ENCODE measurements at places on chromosomes 2 and 18.
A peak's percentile ranks its signal among the peaks of the same experiment; 100 is the strongest.

- no peak for DNase-seq
These were observed 180.3 kb upstream of the PKDCC start for GRCh38 chr2:41867553-41867952.

GRCh38 chr2:224263571-224264043, 138.3 kb downstream of the FAM124B start:
- DNase-seq = no peak

- DNase-seq = peak; percentile 78
These were observed 5.7 kb downstream of the PTMA start for GRCh38 chr2:231713730-231714638.

DNA sequence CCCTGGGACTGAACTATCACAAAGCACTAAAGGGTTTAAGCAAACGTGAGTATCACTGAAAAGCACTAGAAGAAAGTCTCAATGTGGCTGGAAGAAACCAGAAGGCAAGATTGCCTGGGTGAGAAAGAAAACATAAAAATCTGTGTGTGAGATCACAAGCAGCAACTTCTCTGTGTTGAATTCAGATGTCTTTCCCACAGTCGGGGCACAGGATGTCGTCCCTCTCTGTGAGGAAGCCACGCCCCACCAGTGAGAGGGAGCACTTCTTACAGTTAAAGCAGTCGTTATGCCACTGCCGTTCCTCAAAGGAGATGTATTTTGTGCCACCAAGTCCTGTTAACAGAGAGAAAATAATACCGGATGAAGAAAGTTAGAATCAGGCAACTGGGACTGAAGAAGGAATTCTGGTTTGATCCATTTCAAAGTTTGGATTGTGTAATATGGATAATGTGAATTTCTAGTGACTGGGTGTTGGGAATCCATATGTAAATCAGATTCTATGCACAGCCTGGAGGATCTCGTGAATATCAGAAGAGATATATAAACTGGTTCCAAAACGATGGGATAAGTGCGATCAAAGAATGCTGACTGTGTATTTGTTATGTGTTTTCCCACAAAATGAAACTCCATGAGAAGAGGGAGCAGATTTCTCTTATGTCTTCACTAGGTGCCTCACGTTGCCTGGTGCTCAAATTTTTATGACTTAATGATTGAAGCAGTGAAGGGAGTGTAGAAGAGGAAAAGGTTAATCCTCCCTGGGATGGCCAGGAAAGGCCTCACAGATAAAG, 24.0 kb downstream of the C2orf49 start:
- no peak for DNase-seq

DNA sequence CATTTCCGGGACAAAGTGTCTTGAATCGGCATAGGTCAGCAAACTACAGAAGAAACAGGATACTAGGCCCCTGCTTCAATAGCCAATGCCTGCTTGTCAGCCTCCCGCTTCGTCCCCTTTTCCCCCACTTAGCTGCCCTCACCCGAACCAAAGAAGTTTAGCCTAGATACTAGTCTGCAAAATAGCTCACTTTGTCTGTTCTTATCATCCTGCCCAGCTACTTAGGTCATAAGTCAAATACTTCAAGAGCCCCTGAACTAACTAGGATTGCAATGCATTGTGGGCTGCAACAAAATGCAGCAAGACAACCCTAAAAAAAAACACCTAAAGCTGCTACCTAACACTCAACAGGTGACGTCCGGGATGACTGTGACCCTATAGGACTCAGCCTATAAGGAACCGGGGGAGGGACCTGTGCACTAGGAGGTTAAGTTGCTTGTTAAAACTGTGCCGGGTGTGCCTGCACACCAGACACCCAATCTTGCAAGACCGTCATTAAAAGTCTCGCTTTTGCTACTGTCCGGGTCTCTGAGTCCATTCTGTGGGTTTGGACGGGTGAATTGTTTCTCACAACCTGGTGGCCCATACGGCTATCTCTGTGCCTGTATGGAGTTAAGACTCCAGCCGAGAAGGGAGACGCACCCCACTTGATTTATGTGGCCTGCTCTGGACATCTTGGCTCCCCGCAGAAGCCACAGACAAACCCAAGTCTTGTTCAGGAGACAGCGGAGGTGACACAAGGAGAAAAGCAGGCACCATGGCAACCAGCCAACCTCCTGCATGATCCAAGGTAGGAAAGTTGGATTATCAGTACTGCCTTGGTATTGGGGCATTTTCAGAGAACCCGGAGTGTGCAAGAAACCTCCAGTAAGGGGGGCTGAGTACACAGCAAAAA, 105.9 kb downstream of the HIBCH start:
- DNase-seq = no peak

GRCh38 chr2:138744713-138745112, 35.5 kb downstream of the NXPH2 start:
- no peak for DNase-seq

GRCh38 chr2:127084611-127085316, 22.2 kb downstream of the BIN1 start:
- no peak for DNase-seq

DNA sequence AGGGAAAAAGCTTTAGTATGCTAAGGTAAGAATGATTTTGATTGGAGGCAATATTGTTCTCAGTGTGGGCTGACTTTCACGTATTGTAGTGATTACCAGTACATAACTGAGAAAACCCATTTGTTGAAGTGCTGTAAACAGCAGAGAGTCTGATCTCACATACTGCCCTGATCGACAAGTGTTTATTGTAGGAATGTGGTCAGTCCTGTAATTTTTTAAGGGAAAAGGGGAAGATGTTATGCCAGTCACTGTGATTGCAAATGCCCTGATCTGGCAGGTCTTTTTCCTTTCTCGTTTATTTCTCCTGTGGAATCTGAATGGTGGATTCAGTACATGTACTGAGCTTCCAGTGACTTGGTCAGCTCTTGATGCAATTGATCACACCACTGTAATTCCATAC, 11.5 kb downstream of the SPATS2L start:
- no peak for DNase-seq

DNA sequence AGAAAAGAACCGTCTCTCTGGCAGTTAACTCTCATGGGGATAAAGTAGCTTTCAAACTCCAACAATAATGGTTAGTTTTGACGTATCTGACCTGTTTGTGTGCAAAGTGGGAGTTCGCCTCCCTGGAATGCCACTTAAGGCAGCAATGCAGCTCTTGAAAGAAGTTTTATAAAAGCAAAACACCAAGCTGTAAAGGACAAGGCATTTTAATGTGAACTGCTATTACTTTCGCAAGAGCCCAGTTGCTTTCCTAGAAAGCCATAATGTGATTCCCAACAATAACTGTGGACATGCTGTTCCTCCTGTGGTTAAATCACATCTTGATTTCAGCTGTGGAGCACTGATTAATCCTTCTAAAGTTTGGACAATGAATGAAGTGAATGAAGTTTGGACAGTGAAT, 303.7 kb downstream of the PTPRM start:
- DNase-seq = no peak

DNA sequence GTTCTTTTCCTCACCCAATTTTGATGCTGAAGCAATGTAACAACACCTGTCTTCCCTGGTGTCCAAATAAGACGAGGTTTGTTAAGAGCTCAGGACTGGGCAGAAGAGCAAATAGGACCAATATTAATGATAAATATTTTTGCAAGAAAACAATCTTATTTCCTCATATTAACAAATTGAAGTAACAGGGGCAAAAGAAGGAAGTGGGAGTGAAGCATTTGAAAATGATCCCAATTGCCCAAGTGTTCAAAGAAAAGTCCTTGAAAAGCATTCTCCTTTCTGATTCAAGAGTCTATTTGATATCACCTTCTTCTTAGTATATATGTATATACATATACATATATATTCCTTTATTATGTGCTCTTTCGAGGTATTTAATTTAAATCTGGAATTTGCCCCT, 418.8 kb downstream of the ARHGAP15 start:
- no peak for DNase-seq

GRCh38 chr2:12773586-12774394, 57.1 kb downstream of the TRIB2 start:
- no peak for DNase-seq

DNA sequence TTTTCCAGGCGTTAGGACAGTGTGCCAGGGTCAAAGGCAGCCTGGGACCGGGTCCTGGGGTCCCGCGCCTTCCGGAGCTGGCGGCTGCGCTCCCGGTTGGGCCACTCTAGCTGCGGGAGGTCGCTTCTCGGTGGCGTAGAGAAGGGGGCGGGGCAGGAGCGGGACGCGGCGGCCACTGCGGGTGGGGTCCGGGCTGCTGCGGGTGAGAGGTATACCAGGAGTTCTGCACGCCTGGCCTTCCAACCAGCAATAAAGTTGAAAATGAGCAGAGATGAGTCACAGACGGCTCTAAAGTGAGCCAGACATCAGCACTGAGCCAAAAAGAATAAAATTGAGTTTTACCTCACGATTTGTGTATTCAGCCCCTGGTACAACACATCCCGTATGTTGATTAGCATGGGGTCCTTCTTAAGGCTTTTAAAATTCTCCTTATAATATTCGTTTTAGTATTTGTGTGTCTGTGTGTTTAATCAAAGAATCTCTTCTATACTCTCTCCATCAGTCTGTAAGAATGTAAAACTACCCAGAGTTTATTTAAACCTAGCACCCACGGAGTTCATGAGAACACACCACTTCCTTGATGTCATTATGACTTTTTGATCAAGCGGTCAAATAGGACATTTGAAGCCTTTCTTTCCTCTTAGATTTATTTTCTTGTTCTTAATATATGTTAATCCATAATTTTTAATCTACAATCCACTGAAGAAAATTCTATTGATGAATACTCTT, at the start of gene C1GALT1C1L:
Gene C1GALT1C1L, minus strand, starts transcription at position 108 of the 729 bp plus-strand sequence. Its CDS starts 107 bp downstream, at position 1.
- DNase-seq = peak; percentile 0

GRCh38 chr2:239546541-239546940, 145.7 kb upstream of the HDAC4 start:
- DNase-seq = no peak

- no peak for DNase-seq
These were observed 1297.1 kb downstream of the DPP10 start for GRCh38 chr2:115739574-115739973.

DNA sequence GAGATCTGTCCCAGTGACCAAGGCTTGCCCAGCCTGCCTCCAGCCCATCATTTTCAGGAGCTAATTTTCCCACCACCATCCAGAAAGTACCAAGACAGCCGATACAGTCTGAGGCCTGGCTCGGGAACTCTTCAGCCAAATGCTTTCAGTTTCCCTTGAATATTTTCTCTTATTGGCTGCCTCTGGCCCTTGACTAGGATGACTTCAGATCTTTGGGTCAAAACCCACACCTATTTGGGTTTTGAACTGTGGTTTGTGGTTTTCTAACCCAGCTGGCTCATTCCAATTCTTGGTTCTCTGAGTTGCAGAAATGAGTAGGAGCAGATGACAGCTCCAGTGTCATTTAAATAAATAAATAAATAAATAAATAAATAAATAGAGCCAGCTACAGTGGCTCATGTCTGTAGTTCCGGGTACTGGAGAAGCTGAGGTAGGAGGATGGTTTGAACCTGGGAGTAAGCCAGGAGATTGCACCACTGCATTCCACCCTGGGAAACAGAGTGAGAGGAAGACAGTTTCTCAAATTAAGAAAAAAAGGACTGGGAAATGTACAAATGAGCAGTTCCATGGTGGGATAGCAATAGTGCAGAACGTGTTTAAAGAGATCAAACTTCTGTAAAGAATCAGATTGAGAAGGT, 465.0 kb upstream of the SOX11 start:
- DNase-seq = no peak

- peak; percentile 42 for DNase-seq
These were observed 16.4 kb downstream of the PTPN18 start for GRCh38 chr2:130372055-130372832.

GRCh38 chr2:157849591-157849990, 26.5 kb downstream of the ACVR1 start:
- no peak for DNase-seq

DNA sequence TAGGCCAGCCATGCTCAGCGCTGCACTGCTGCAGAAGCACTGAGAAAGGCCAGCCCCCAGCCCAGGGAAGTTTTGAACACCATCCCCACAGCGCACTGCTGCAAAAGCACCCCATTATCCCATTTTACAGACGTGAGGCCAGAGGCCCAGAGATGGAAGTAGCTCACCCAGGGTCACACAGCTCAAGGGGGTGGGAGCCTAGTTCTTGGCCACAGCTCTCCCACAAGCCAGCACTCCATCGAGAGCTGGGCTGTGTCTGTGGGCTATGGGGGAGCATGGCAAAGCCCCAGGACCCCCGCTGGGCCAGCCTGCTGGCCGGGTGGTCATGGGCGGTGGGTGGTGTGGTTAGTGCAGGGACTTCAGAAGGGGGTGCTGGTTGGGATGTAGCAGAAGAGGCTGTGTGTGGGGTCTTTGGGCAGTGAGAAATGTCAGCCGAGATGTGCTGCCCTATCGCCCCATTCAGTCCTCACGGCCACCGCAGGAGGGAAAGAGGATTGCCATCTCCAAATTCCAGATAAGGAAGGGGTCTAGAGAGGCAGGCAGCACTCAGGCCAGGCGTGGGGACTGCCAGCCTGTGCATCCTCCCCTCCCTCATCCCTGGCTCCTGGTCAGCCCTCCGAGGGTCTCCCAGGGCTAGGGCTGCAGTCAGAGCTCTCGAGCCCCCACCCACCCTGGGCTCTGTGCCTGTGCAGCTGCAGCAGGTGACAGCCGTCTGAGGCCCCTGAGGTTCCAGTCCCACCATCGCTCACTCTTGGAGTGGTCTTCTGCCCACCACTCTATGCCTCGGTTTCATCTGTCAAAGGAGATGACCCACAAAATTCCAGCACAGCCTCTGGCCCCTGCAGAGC, 17.0 kb upstream of the GPR17 start:
- no peak for DNase-seq

- no peak for DNase-seq
These were observed 52.5 kb upstream of the MCFD2 start for GRCh38 chr2:46967990-46968647.

DNA sequence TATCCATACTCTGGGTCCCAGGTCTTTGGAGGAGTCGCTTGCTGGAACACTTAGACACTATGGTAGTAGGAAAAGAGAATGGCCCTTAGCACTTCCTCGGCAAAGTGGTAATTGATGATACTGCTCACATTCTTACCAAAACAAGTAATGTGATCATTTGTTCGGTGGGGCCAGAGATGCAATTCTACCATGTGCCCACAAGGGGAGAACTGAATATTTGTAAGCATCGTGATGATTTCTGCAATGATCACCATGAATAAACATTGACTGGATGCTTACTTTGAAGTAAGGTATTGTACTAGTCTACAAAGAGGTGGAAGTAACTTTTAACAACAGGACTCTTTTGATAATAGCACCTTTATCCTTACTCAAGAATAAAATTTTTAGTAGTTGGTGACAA, 109.7 kb downstream of the CD8B2 start:
- DNase-seq = no peak

GRCh38 chr2:225889452-225889851, 489.9 kb downstream of the NYAP2 start:
- no peak for DNase-seq

- DNase-seq = no peak
These were observed 185.1 kb upstream of the SMAD7 start for GRCh38 chr18:49135877-49136276.

GRCh38 chr2:18445433-18446320, 114.8 kb downstream of the RDH14 start:
- no peak for DNase-seq

DNA sequence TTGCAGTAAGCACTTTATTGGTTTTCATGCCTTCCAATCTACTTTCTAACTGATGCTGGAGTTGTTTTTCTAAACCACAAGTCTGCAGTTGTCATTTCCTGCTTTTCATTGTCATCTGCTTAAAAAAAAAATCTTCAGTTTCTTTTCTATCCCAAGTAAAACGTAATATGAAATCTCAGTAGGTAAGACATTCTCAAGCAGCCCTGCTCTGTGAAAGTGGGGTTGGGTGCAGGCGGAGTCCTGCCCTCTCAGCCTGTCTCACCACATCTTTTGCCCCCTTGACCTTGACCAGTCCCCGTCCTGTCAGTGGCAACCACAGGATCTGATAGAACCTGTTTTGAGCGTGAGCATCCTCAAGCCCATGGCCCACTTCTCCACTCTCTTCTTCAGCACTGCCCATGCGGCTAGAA, 80.0 kb upstream of the CPO start:
- no peak for DNase-seq

Measured in stimulated activated CD8-positive, alpha-beta memory T cell treated with anti-CD3 and anti-CD28 coated beads, Interleukin-2, amount 100 ng/mL, for 1 hour (primary cell).